ENCODE measurements at places on chromosomes 7 and 10.

GRCh38 chr7:90211391-90212148, at the start of gene STEAP2:
Gene STEAP2, plus strand, starts transcription at chr7:90211740. Its CDS starts 13,343 bp downstream, at chr7:90225083.
- DNase-seq, result peak; percentile 13

DNA sequence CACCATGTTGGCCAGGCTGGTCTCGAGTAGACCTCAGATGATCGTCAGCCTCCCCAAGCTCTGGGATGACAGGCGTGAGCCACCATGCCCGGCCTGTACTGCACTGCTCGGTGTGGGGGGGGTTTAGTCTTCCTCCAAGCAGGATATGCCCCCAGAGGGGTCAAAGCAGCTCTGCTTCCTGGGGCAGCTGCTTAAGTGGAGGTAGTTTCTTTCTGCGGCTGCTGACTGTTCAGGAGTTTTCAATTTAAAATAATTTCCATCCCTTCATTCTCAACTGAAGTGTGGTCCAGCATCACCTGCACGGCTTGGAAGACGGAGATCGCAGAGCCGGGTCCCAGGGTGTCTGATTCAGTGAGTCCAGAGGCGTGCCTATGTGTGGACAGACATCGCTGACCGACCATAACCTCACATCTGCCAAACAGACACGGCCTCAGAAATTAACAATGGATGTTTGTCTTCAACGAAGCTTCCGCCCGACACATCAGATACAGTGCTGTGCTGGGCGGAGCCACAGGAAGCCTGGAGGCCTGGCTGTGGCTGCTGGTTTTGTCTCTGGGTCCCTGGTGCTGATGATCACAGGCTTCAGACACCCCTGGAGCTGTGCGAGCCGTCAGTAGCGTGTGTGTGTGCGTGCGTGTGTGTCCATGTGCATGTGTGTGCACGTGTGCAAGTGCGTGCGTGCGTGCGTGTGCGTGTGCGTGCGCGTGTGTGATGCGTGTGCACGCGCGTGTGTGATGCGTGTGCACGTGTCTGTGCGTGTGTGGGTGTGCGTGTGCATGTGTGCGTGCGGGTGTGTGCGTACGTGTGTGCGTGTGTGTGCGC, 226.5 kb upstream of the PITRM1 start:
- no peak for DNase-seq

DNA sequence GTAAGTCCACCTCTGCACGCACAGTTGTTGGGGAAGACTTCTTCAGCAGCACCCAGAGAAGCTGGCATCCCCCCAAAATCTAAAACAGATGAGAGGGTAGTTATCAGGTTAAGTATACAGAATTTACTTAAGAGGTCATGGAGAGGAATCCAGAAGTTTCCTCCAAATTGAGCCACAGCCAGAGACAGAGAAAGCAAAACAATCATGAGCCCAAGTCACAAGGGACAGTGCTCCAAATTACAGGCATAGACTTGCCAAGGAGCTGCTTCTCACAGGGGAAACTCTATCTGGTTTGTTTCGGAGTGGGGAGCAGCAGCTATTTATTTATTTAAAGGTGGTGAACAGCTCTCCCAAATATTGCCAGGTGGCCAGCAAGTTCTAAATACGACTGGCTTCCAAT, 308.4 kb downstream of the SKIDA1 start:
- DNase-seq, result no peak

DNA sequence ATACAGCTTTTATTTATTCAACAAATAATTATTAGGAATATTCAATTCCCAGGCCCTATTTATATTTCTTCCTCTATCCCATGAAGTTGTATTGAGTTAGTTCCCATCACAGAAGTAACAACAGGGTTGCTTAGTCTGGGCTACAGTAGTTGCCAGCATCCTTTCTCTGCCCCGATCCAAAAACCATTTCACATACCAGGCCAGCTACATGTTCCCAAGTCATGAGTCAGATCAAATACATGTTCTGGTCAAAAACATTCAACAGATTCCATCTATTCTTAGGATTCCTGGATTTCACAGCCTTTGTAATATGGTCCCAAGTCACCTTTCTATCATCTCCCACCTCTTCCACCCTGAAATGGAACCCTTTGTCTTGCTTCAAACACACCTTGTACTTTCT, 91.6 kb downstream of the RAB11FIP2 start:
- no peak for DNase-seq

- no peak for DNase-seq
Measured at GRCh38 chr7:94393246-94394108, 1.2 kb upstream of the COL1A2 start.

GRCh38 chr7:101172854-101173751, 7.0 kb downstream of the NAT16 start:
- DNase-seq, result no peak

DNA sequence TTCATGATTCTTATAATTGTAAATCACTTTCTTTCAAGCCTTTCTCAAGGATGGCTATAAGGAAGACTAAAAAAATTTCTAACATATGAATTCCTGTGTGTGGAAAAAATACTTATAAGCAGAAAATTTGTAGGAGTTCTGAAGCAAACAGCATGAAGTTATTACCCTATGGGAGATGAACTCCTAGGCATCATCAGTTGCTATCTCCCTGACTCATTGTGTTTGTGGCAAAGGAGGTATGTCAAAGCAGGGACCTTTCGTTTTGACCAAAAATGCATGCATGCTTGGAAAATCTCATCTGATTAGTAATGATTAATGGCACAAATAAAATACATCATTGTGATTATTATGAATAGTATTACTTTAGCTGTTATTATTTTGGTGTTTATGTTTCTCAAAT, 59.4 kb downstream of the CALCR start:
- no peak for DNase-seq

GRCh38 chr10:97157578-97158095, 28.1 kb downstream of the SLIT1 start:
- no peak for DNase-seq

DNA sequence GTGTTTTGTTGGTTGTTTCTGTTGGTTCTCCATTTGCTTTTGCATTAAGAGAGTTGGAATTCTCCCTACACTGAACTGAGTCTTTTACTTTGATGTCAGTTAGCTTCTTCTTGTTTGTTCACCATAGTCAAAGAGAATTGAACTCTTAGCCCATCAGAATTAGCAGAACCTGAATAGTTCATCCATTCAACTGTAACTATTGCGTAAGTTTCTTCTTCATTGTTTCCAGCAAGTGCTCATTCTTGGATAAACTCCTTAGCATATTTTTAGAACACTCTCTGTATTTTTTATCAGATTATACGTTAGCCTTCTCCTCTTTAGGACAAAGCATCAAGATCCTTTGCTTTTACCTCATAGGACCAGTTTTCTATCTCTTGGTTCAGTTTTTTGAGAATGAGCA, 128.4 kb upstream of the RAB11FIP2 start:
- no peak for DNase-seq

DNA sequence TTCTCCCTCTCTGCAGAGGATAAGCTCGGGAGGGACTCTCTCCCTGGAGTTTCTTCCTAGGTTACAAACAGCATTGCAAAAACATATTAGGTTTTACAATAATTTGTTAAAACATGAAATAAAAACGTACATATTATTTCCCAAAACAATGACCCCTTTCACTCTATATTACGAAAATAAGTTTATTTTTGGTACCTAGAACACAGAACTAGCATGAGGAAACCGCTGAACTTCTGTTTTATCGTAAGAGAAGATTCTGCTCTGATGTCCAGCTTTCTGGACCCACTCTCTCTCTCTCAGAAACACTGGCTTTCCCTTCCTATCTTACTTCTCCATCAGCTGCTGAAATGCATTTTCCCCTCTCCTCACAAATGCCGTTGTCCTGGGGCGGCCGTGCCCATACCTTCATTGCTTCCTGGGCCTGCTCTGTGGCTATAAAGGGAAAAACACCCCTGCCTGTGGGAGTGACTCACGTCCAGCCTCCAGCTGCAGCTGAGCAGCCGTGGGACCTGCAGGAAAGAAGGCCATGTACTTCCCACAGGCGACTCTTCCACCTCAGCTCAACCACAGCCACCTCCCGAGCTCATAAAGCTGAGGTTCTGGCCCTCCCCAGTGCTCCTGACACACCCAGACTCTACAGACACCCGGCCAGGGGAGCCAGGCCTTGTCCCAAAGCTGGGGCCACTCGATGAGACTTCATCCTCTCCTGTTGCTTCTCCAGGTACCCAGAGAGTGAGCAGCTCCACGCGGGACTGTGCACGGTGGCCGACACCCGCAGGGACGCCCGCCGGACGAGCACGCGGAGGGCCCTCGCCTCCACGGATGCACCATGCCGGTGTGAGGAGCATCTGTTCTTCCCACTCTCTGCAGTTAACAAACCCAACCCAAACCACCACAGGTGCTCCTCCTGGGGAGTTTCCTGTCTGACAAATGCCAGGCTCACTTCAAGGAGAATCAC, 3.1 kb downstream of the GPER1 start:
- DNase-seq, result no peak

GRCh38 chr10:25036381-25036780, 20.0 kb downstream of the THNSL1 start:
- no peak for DNase-seq

DNA sequence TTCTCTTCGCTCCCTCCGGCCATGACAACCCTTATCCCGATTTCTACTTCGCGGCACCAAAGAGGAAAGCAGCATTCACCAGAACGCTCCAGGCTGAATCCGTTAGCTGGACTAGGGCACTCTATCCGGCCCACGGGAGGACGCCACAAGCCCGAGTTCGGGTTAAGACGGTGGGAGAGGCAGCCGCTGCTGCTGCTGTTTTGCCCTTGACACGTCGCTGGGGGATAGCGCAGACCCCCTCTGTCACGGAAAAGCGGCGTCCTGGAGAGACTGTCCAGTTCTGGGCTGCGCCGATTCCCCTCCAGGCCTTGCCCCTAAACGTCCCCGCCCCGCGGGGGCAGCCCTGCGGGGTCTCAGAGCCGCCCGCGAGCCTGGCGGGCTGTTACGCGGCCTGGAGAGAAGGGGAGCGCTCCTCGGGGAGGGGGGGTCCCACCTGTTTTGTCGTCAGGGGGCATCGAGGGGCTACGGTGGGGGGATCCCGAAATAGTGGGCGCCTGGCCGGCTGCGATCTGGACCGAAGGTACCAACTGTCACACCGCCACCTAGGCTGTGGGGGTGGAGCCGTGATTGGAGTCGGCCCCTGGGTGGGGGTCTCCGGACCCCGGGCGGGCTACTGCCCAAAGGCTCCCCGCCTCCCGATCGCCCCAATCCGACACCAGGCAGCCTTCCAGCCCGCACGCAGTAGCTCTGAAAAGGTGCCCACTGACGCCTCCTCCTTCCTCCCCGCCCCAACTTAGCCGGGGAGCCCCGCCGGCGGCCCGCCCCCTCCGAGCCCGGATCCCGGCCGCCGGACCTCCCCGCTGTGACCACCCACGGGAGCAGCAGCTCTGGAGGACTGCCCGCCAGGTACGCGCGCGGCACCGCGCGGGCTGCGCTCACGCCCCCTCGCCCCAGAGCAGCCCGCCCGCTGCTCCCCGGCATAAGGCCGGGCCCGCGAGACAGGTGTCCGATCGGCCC, 772 bp downstream of the SGMS1 start:
- no peak for DNase-seq

GRCh38 chr7:142832417-142832816, 22.5 kb upstream of the EPHB6 start:
- no peak for DNase-seq

- no peak for DNase-seq
Measured at GRCh38 chr10:77359287-77359691, 278.3 kb downstream of the KCNMA1 start.

DNA sequence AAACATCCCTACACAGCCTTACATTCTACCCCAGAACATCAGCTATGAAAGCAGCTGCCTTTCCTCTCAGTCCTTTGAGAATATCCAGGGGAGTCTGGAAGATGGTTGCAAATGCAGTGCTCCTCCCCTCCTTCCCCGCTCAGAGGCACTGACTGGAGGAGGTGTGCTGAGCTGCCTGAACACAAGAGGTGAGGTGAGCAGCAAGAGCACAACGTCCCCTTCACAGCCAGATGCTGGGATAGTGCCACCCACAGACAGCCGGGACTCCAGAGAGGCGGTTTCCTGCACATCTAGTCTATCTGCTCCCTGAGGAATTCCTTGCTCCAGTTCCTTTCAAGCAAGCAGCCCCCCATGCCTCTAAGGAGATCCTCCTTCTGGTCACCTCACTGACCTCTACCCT, 74.2 kb downstream of the EZH2 start:
- no peak for DNase-seq

DNA sequence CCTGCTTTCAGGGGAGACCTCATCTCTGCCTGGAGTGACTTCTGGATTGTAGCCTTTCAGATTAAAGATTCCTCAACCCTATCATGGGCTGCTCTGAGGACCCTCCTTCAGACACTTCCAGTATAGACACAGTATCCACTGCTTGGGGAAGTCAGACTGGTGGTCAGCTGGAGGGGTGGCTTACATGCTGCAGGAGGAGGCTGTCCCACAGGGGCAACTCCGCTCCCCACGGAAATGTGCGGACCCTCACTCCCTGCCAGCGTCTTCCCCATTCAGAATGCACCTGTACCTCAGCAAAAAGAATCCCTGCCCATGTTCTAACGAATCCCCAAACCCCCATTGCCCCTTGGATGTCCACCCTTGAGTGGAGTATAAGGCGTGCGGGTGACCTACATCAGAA, 95.5 kb downstream of the DOCK4 start:
- no peak for DNase-seq

GRCh38 chr7:100983451-100984187, 14.3 kb downstream of the MUC12 start:
- DNase-seq, result no peak

GRCh38 chr10:11443468-11444154, 167.8 kb downstream of the USP6NL start:
- no peak for DNase-seq

- no peak for DNase-seq
Measured at GRCh38 chr7:51019191-51019844, 236.6 kb upstream of the GRB10 start.

DNA sequence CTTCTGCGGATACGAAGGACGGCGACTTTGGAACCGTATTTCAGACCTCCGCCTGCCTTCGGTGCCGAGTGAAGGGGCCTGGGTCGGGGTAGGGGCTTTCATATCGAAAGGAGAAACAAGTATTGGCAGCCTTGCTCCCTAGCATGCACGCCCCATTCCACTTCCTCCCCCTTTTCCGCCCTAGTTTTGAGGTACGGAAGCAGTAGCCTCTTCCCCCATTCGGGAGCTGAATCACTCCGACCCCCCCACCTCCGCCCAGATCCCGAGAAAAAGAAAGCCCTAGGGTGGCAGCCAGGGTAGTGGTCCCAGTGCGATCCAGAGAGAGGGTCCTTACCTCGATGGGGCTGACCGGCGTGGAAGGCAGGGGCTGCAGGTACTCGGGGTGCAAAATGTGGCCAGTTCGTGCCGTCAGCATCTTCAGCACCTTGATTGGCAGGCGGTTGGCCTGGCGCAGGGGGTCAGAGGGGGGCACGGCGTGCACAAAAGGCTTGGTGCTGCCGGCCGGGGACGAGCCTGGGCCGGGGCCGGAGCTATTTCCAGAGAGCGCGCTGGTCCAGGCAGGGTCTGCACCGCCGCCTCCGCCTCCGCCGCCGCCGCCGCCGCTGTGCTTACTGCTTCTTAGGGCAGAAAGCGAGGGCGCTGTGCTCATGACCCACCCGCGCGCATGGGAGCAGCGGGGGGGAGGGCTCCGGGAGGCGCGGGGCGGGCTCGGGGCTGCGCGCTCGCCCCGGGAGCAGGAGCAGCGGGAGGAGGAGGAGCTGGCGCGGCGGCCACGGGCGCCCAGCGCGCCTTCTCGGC, 594 bp downstream of the ZNF503 start:
- no peak for DNase-seq

- no peak for DNase-seq
Measured at GRCh38 chr10:79352035-79352877, 5.0 kb downstream of the PPIF start.
